NCI-H82 (cell line): ENCODE measurements at places on chromosomes 11 and 22.

DNA sequence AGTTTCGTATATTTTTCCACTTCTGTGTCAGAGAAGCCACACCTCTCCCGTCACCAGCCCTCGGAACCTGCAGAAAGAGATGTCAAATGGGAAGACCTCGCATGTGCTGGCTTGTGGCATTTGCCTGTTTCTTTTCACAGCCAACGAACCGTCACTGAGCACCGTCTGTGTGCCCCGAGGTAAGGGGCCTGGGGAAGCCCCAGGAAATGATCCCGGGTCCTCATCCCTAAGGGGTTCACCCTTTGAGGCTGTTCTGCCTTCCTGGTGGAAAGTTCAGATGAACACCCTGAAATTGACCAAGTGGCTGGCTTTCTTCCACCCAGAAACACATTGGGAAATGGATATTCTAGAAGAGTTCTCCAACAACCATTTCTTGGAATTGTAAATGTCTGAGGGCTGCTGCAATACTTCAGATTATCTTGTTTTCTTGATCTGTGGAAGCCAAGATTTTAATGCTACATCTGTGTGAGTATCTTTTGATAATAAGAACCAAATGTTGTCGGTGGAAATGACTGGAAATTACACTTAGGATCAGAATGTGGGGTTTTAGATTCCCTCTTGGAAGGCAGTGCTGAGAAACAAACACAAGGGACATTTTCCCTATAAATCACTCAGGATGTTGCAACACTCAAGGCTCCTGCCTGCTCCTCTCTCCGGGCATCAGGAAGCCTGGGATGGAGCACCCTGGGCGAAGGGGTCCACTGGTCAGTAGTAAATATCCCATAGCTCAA, 37.6 kb downstream of the RIBC2 start:
- DNase-seq: no peak

DNA sequence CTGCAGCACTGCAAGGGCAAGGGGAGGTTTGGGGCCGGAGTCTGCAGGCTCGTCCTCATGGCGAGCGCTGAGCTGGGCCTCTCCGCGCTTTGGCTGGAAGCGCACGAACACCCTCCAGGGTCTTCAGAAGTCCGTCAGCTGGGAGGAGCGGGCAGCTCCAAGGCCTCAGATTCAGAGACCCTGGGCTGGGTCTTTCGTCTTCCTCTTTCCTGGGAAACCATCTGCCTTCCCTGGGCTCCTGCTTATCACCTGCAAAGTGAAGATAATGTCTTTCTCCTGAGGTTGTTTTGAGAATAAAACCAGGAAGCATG, 525.6 kb downstream of the BRD1 start:
- no peak for DNase-seq

GRCh38 chr11:30317030-30317429, 5.9 kb upstream of the ARL14EP start:
- DNase-seq: no peak

DNA sequence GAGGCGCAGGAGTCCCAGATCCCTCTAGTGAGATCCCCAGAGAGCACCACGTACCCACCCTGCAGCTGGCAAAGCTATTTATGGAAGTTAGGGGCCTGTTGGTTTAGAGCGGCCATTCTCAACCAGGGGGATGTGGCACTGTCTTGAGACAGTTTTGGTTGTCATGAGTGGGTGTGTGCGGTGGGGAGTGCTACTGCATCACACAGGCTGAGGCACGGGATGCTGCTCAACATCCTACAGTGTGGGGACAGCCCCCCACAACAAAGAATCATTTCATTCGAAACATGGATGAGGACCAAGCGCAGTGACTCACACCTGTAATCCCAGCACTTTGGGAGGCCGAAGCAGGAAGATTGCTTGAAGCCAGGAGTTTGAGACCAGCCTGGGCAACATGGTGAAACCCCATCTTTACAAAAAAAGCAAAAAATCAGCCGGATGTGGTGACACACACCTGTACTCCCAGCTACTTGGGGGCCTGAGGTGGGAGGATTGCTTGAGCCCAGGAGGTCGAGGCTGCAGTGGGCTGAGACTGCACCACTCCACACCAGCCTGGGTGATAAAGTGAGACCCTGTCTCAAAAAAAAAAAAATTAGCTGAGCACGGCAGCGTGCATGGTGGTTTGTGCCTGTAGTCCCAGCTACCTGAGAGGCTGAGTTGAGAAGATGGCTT, 28.2 kb downstream of the GGT5 start:
- no peak for DNase-seq

- DNase-seq: no peak
Measured at GRCh38 chr11:113907681-113908080, 3.1 kb downstream of the HTR3B start.

DNA sequence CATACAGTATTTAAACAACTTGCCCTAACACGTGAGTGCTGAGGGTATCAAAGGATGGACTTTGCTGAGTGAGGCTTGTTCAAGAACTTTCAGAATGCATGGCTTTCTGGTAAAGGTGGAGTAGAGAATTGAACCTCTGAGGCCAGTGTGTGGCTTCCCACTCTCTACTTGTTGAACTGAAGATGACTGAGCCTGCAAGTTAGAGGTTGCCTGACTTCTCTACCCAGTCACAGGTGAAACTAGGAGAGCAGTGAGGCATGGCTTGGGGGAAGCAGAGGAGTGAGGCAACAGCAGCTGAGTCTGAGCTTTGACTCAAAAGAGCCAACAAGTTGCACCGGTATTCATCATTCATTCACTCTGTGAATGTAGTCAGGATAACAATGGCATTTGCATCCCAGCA, 256.4 kb upstream of the SESN3 start:
- no peak for DNase-seq

DNA sequence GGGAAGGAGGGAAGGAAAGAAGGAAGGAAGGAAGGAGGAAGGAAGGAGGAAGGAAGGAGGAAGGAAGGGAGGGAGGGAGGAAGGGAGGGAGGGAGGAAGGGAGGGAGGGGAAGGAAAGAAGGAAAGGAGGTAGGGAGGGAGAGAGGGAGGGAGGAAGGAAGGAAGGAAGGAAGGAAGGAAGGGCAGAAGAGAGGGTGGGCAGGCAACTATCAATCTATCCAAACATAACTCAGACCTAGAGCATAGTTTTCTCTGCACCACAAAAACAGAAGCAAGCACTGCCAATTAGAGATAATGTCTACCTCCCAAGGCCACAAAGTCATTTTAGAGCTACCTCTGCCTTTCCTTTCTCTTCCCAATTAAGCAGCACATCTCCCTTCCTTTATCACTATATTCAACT, 109.1 kb downstream of the ETS1 start:
- no peak for DNase-seq

GRCh38 chr22:18970176-18970947, 34.3 kb upstream of the PRODH start:
- peak; percentile 62 for DNase-seq

GRCh38 chr22:33605666-33606065, 314.6 kb downstream of the LARGE1 start:
- no peak for DNase-seq

DNA sequence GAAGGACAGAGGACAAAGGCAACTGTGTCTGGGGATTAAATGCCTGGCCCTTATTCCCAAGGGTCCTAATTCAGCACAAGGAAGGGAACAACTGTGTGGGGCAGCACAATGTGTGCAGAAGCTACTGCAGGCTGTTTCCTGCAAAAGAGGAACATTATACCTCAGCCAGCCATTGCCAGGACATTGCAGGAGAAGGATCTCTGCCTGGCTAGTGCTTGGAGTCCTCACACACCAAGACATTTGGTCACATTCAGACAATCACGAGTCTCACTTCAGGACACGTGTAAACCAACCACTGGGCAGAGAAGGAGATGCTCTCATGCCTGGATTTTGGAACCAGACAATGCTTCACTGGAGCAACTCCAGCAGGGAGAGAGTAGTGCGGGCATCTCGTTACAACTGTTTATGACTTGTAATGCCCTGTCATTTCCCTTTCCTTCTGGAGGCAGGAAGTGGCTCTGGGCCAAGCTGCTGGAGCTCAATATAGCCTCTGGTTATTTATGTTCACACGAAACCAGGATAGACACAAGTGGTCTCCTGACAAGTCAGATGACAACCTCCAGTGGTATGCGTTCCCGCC, 23.9 kb upstream of the ZC3H12C start:
- DNase-seq: no peak

DNA sequence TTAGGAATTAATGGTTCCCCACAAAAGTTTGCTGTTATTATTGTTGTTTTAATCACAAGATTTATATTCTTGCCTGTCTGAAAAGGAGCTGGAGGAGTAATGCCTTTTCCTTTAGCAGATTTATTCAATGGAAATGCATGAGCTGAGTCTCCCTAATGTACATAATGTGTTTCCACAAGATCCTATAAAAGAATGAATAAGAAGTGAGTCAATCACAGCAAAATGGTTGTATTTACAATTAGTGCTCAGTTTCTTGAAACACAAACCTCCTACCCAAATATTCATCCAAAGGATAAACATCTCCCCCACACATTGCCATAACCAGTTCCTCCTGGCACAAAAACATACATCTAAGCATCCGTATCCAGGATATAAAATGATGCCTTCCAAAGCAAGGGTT, 33.3 kb downstream of the ME3 start:
- no peak for DNase-seq

- no peak for DNase-seq
Measured at GRCh38 chr11:13140873-13141655, 131.9 kb downstream of the RASSF10 start.

DNA sequence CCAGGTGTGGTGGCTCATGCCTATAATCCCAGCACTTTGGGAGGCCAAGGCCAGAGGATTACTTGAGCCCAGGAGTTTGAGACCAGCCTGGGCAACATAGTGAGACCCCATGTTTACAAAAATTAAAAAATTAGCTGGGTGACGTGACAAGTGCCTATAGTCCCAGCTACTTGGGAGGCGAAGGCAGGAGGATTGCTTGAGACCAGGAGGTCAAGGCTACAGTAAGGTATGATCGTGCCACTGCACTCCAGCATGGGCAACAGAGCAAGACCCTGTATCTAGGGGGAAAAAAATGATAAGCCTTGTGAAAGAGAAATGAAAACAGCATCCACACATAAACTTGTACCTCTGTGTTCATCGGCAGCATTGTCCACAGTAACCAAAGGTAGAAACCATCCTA, 8.1 kb upstream of the CCND1 start:
- DNase-seq: no peak

GRCh38 chr11:120558744-120559431, 47.3 kb downstream of the GRIK4 start:
- no peak for DNase-seq

DNA sequence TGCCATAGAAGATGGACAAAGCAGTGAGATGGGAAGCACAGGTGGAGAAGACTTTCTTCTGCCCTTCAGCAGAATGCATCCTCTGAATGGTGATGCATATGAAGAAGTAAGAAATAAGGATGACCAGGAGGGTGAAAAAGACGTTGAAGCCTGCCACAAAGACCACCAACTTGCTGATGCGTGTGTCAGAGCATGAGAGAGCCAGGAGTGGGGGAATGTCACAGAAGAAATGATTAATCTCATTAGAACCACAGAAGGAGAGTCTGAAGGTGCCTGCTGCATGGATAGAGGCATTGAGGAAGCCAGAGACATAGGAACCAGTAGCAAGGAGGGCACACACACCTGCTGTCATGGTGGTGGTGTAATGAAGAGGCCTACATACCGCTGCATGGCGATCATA, 550 bp downstream of the OR5B21 start:
- DNase-seq: no peak

- no peak for DNase-seq
Measured at GRCh38 chr11:46051102-46051501, 70.2 kb downstream of the PHF21A start.

DNA sequence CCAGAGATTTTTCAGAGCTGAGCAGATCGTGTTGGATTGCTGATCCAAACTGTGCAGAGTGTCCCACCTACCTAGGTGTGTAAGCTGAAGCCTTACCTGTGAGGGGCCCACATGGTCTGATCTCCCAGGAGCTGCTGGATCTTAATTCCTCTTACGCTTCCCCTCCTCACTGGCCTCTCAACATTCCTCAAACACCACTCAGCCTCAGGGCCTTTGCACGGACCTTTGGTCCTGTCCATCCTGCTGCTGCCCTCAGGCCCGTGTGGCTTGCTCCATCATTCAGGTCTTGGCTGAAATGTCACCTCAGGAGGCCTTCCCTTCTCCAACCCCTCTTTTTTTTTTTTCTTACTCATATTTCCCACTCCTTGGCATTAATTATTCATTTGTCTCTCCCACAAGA, 21.1 kb upstream of the RAB1B start:
- no peak for DNase-seq

GRCh38 chr11:64501500-64502427, 89.3 kb upstream of the SLC22A12 start:
- DNase-seq: no peak

DNA sequence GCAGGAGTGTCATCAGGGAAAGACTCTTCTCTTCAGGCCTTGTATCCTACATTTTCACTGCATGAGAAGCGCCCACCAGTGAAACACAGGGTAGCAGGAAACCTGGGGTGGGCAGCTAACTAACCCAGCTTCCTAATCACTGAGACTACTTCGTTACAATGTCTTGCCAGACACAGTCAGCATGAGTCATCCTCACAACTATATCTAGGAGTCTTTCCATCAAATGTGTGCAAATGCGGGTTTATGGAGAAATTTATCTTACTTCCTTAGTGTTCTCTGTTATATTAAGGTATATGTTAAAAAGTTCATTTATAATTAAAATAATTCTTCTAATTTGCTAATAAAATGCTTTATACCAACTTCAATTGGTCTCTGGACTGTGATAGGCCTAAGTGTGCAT, 79.9 kb upstream of the RAB1B start:
- DNase-seq: no peak

DNA sequence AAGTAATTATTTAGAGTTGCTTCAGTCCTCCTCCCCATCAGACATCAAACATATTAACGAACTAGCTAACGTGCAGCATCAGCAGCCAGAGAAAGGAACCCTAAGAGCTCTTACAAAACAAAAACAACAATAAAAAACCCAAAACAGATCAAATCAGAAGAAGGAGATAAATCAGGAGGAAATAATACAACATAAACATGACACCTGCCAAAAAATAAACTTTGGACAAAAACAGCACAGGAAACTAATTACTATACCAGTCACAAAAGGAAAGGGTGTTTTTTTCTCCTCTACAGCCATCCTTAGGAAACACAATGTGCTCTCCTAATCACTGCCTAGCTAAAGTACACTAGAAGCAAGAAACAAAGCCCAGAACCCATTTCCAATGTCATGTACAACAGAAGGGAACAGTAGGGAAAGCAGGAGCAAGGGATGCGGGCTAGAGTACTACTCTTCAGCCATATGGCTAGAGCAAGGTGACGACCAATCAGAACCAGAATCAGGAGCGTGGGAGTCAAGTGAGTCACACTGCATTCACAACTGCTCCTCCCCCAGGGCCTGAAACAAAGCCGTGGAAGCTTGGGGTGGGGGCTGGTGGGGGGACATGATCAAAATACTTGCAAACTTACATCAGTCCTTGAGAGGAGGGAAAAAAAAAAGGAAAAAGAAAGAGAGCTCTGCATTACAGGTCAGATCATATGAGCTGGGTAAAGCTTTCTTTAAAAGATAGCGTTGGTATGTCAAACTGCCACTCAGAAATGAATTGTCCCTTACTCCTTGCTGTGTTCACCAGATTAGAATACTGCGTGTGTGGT, 60.4 kb downstream of the LARGE2 start:
- DNase-seq: peak; percentile 74
